Stimulated activated CD8-positive, alpha-beta memory T cell treated with anti-CD3 and anti-CD28 coated beads, Interleukin-2, amount 100 ng/mL, for 1 hour (primary cell): ENCODE measurements at places on chromosomes 4 and X.

DNA sequence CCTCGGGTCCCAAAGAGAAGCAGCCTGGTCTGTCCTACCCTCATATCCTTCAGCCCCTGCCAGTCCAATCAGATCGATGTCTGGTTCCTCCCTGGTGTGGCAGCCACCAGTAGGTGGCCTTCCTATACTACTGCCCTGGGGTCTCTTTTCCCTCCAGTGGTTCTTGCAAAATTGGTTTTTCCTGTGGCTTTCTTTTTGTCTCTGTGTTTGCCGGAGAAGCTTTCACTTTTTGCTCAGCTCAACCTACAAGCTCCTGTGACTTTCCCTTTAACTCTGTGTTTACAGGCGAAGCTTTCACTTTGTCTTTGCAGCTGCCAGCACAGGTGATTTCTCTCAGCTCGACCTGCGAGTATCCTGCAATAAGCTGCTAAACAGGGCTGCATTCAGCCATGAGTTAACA lies 46.8 kb downstream of the UGT2A3 start:
- no peak for DNase-seq

- DNase-seq: no peak
Measured at GRCh38 chr4:119035951-119036737, 99.5 kb upstream of the MYOZ2 start.

DNA sequence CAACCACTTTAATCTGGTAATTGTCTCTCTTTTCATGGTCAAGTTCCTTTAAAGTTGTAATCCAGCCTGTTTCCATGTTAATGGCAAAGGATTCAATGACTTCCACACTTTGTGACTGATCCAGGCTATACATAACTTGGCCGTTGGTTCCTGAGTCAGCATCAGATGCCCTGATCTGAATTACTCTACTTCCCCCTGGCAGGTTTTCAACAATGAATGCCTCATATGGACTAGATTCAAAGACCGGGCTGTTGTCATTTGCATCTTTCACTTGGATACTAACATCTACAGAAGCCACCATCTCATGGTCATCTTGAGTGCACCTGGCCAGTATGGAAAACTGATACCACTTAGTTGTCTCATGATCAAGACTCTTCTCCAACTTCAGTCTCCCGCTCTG lies 62.6 kb upstream of the MTNR1A start:
- no peak for DNase-seq

DNA sequence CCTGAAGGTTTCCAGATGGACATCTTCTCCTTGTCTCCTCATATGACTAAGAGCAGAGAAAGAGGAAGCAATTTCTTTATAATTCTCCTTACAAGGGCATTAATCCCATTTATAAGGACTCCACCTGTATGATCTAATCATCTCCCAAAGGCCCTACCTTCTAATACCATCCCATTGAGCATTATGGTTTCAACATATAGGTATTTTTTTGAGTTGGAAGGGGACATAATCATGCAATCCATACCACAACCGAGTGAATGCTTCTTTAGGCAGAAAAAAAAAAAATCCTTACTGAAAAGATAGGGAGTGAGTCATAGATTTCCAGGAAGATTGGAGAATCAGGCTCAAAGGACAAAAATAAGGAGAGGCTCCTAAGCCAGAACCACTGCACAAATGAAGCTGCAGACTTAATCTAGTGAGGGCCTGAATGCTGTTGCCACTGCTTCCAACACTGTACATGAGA lies 312.5 kb upstream of the HS3ST1 start:
- no peak for DNase-seq

DNA sequence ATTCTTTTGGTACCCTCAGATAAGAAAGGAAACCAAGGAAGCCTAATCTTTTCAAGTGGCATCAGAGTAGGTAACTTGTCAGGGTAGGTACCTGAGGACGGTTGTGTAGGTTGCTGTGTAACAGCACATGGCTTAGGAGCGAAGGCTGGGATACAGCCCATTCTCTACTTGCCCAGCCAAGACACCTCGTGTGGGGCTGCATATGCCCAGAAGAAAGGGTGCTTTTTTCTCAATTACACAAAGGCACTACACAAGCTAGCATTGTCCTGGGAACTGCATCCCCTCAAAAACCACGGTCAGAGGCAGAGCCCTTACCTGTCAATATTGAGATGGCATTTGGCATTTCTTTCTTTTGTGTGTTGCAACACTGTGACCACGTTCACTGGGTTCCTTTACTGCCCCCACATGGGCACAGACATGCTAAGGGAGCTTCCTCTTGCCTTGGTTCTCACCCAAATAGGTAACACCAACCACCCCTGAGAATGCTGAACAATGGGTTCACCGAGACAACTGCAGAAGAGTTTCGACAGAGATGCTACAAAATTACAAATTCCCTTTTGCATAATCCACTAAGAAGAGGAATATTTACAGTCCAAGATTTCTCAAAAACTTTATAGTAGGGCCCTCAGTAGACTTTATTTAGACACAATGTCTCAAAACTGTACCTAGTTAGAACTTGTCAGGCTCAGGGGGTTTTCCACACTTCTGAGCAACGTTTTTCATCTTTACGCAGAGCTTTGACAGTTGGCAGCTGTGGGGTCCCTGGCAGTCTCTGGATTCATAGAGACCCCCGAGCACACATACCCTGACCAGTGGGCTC lies 35.8 kb upstream of the TNIP3 start:
- DNase-seq: no peak
